ENCODE measurements at places on chromosomes 1 and 21.

GRCh38 chr1:17078991-17079868, 25.4 kb upstream of the SDHB start:
- no peak for DNase-seq

- peak; percentile 55 for DNase-seq
Measured at GRCh38 chr1:79497193-79497773, 490.8 kb upstream of the ADGRL4 start.

GRCh38 chr1:183776731-183777130, 28.2 kb upstream of the RGL1 start:
- DNase-seq, result no peak

DNA sequence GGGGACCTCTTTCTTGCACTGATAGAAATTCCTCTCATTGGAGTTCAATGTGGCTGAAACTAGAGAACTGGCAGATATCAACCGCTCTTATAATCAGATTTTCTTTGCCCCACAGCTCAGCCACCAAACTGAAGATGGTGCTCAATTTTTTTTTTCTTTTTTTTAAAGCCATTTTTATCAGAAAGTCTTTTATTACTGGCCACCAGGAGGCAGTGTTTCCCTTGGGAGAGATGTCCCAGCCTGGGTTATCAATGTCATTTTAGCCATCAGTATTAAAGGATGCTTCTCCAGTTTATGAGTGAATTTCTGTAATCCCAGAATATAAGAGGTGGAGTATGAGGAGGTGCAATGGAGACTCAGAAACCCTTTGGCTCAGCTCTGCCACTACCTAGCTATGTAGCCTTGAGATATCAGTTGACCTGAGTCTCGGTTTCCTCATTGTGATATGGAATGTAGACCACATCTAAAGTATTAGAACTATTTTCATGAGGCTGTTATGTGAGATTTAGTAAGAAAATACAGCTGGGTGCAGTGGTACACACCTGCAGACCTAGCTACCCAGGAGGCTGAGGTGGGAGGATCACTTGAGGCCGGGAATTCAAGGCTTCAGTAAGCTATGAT, 27.6 kb downstream of the CD244 start:
- DNase-seq, result peak; percentile 30

DNA sequence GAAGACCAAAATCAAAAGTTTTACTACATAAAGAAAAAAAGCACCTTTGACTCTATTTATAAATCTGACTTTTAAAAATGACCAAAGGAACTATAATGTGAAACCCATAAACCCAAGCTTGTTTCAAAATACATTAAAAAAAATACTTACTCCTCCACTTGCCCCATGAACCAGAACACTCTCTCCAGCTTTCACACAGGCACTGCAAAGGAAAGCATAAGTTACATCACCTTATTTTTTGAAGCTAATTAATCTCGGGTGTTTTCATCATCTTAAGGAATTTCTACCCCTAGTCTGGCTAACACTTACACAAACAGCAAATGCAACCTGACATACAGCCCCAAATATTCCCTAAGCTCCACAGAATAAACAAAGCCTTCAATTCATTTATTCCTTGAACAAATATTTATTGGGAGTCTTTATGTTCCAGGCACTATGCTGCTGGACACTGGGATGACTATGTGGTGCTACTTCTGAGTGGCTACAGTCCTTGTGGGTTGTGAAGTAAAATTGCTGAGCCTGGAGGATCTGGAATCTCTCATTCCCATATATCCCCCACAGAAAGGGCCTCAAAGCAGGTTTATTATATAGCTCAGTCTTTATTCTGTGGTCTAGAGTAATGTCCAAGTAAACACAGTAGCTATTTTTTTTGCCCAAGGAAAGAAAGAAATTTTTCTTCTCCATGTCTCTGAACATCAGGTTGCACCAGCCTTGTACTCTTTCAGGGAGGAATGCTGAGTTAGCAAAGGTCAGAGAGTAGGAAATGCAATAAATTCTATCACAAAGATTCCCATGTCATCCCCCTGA, 18.2 kb downstream of the CRYZ start:
- no peak for DNase-seq

DNA sequence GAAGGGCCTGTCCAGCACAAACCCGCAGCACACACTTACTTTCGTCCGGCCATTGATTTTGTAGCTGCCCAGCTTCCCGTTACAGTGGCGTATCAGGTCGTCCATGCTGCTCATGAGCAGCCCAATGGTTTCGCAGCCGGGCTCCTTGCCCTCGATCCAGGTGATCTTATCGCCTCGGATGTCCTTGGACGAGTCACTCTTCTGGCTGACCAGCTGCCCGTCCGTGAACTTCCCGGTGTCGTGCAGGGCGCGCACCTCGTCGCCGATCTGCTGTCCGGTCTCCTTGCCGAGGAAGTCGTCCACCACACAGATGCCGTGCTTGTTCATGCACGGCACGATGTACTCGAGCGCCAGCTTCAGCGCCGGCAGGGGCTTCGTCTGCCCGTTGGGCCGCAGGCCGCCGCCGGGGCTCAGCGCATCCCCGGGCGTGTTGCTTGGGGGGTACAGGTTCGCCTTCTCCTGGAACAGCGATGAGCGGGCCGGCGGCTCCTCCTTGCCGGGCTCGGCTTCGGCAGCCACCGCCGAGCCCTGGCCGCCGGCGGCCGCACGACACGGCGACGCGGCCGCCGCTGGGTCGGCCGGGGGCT, 1.0 kb downstream of the EGLN1 start:
- no peak for DNase-seq

DNA sequence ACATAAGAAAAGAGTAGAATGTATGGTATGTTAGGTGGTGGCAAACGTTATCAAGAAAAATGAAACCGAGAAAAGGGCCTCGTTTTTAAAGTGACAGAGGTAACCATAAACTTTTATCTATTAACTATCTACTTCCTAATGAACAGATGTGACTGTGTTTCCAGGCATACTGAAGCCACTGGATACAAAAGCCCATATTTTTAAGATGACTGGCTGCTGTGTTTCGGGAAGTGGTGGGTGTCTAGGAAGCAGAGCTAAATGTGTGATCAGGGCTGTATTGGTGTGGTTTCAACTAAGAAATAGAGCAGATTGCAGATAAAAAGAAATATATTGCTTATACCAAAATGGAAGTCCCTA, 71.8 kb downstream of the CHRM3 start:
- no peak for DNase-seq

DNA sequence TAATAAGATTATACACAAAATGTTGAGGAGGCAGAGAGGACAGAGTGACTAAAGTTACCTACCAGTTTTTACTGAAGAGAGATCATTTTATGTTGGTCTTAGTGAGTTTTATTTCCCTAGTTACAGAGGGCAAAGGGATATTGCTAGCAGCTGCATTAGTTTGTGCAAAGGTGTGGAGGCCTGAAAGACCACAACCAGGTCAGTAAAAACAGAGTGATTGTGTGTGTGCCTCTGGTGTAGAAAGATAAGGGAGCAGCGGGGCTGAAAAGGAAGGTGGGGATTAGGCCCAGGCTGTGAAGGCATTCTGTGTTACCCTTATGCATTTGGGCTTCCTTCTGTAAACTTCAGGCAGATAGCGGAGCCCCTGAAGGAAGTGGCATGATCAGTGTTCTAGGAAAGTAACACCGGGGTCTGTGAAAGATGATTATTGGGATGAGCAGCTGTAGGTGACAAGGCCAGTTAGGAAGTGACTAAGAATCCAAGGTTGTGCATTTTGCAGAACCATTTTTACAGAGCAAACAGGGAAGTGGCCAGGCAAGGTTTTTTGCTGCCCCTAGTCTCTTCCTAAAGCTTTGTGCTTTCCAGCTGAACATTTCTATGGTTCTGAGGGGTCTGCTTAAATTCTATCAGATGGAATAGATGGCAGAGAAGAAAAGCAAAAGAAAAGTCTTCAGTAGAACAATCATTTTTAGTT, 3.7 kb downstream of the GADD45A start:
- DNase-seq, result no peak

DNA sequence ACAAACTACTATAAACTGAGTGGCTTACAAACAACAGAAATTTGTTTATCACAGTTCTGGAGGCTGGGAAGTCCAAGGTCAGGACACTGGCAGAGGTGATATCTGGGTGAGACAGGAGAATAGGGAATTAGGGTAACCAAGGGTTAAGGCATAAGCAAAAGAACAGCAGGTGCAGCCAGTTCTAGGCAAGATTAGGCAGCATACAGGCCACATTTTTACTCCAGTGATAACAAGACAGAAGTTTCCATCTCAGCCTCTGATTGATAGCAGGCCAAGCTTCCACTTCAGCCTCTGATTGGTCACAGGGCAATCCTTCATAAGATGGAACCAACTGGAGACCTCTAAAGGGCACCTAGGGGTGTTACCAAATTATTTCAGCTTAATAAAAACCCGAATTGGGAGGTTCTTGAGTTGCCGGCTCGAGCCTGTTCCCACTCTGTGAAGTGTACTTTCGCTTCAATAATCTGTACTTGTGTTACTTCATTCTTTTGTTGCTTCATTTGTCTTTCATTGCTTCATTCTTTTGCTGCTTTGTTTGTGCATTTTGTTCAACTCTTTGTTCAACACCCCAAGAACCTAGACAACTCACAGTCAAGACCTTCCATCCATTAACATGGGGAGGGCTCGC, 185.6 kb downstream of the TOMM20 start:
- DNase-seq, result no peak

- peak; percentile 38 for DNase-seq
Measured at GRCh38 chr1:6489799-6490180, 1.7 kb downstream of the PLEKHG5 start.

DNA sequence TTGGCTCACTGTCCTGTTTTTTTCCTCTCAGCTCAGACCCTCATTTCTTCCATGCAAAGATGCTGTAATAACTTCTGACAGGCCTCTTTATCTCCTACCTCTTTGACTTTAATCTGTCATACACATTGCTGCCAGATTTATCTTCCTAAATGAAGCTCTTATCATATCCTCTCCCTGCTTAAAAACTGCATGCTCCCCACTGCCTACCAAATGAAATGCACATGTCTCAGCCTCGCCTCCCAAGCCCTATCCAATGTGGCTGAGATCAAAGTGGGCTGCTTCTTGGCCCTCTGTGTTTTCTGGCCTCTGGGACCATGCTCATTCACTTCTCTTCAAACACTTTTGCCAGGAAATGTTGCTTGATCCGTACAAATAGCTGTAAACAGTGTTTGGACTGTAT, 38.3 kb downstream of the IRF2BP2 start:
- DNase-seq, result no peak

- DNase-seq, result no peak
Measured at GRCh38 chr1:180365039-180365438, 135.0 kb downstream of the LHX4 start.

DNA sequence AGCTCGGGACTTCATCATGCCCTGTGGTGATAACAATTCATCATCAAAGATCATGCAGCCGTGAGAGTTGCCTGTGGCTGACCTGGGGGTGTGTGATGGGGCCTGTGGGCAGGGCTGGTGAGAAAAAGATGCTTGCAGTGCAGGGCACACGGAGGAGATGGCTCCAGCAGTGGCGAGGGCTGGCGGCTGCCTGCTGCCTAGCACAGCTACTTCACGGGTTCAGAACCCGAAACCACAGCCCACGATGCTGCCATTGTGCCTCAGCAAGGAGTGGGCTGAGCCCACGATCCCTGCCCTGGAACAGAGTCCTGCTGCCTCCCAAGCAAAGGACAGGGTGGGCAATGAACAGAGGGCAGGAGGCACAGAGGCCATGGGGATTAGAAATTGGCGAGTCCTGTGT, 631 bp upstream of the KRTAP10-9 start:
- no peak for DNase-seq

GRCh38 chr1:92990828-92991227, 29.6 kb upstream of the DIPK1A start:
- DNase-seq, result no peak

GRCh38 chr1:218380125-218380977, 35.2 kb downstream of the TGFB2 start:
- DNase-seq, result no peak

GRCh38 chr1:40711465-40712404, 20.2 kb downstream of the NFYC start:
- no peak for DNase-seq

DNA sequence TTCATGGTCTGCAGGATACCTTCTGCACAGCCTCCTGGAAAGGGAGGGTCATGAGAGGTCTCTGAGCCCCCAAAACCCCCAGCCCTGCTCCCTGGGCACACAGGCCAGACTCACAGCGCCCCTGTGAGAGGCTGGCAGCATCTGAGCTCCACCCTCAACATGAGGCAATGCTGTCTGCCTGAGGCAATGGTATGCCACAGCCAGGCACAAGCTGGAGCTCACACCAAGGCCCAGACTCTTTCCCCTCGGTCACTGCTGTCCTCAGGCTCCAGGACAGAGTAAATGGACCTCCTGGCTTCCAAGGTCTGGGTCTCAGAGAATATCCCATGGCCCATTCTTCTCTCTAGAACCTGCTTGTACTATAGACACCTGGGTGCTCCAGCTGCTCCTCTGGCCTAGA, 17.2 kb downstream of the MEF2D start:
- DNase-seq, result no peak

DNA sequence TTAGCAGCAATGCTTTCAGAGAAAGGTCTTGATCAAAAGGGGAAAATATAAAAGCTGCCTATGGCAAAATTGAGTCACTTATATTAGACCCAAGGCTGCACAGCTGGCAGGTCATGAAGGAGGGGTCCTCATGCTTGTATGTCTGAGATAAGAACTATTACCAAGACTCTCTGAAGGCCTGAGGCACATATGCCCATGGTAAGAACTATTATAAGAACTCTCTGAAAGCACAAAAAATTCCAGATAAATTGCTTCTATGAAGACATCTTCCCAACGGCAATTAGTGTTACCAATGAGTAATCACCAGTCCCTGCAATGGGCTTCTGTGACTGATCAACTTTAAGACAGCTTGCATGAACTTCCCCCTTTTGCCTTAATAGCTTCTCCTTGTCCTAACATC, 42.8 kb upstream of the LRIF1 start:
- DNase-seq, result no peak

DNA sequence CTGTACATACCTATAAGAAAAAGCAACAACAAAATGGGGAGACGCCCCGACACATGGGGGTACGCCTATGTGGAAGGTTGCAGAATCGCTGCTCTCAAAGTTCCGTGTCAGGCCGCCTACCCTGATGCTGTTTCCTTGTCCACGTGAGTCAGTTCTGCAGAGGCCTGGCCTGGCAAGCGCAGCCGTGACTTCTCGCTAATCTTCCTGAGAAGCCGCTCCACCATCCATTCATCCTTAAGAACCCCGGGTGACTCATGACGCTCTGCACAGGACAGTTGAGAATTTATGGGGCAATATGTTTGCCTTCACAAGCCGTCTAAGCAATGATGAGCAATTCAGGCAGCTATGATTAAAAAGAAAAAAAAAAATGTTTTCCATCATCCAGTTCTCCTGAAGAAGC, 122.3 kb upstream of the TMPRSS2 start:
- DNase-seq, result no peak

GRCh38 chr1:160117709-160118183, 2.2 kb downstream of the ATP1A2 start:
- no peak for DNase-seq

Measured in NCI-H524 (cell line).